ENCODE measurements at places on chromosomes 3 and 15. TPM values are rescaled to one million over a fixed set of nuclear protein-coding genes. Genes with fewer than 3 reads are reported as not detected.

DNA sequence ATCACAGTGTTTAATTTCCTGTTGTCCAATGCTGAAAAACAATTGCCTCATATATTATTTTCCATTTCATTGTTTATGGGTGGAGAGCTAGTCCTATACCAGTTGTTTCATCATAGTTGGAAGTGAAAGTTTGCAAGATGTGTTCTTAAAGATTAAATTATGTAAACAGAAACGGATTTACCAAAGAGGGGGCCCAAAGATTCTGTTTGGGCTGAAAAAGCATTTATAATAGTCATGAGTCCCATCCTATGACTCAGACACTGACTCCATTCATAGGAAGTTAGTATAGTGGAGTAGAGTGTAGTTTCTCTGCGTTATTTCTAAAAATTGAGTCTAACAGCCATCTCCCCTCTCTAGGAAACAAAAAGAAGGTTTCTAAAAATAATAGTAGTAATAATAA lies 24.3 kb downstream of the NFKBIZ start:
- no peaks in the 10 kb centered on the region for H3K36me3 ChIP-seq
- no peaks in the 10 kb centered on the region for H3K27me3 ChIP-seq
- H3K4me3 ChIP-seq, result no peak overlapping the region
- no peak for DNase-seq

DNA sequence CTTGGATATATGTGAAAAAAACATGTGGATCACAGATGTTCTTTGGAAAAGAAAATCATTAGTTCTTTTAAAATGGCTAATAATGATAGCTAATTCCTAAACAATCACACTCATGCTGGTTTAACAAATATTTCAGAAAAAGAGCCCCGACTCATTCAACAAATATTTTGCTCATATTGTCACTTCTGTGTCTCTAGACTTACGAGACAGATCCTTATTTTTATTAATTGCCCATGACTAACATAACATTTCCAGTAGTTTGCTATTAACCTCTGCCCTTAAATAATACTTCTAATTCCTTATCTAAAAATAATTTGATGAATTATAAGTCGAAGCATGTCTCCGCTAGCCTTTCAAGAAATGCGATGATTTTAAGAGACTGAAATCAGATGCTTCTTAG lies 70.4 kb downstream of the SATB1 start:
- no peaks in the 10 kb centered on the region for H3K27me3 ChIP-seq
- no peaks in the 10 kb centered on the region for H3K36me3 ChIP-seq
- no peak for DNase-seq
- H3K4me1 ChIP-seq, result no peaks in the 10 kb centered on the region

DNA sequence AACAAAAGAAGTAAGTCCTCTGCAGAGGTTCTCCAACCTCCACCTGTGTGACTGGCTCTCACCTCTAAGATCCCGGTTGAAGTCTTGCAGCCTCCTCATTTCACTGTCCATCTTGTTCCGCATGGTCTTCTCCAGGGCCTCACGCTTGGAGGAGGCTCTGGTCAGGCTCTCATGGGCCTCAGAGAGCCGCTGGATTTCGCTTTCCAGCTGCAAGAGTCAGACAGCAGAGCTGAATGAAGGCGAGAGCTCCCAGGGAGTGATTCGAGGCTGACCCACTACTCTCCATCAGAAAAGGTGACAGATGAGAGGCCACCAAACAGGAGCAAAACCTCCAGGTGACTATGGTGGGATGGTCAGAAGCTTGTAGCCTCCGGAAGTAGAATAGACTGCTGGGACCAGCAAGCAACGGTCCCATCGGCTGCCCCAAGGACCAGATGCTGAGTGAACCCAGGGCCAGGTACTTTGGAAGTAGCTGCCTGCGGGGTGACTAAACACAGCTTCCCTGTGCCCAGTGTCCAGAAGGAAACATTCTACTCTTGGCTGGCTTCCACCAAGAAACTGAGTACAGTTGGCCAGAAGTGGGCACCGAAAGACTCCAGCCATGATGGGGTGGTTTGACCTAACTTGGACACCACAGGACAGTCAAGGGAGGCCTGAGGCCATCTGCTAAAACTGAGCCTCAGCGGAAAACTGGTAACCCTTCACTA lies 7.9 kb downstream of the AMOTL2 start:
- peak; percentile 52 for DNase-seq
- peak overlapping the region; percentile 80 for H3K27ac ChIP-seq
- H3K4me3 ChIP-seq, result no peak overlapping the region
- H3K4me1 ChIP-seq, result peaks cover 100% of the 10 kb centered on the region
- no peaks in the 10 kb centered on the region for H3K27me3 ChIP-seq
- H3K36me3 ChIP-seq, result peaks cover 93% of the 10 kb centered on the region

DNA sequence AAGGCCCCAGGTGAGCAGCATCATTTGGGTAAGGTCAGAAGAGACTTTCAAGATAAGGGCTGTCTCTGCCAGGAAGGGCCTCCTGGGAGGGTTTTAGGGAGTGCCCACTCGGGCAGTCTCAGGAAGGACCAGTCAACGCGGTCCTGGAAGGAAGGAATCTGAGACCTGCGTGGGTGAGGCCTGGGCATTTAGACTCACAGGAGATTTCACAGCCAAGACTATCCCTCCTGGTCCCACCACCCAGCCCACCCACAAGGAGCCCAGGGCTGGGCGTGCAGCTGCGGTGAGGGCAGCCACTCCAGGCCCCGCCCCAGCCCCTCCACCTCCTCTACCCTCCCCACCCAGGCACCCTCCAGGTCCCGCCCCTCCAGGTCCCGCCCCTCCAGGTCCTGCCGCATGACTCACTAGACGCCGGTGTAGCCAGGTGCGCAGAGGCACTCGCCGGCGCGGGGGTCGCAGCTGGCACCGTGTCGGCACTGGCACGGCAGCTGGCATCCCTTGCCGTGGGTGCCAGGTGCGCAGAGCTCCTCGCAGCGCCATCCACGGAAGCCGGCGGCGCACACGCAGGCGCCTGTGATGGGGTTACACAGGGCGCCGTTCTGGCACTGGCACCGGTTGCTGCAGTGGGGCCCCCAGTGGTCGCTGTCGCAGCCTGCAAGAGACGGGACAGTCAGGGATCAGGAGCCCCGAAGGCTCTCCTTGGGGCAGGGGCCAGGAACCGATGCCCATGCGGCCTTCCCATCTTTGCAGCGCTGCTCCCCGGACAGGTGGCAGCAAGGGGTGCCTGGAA lies 112.7 kb downstream of the RAB11A start:
- no peak overlapping the region for H3K27ac ChIP-seq
- H3K4me3 ChIP-seq, result peak overlapping the region; percentile 11
- H3K36me3 ChIP-seq, result no peaks in the 10 kb centered on the region
- H3K4me1 ChIP-seq, result no peaks in the 10 kb centered on the region
- no peak for DNase-seq

DNA sequence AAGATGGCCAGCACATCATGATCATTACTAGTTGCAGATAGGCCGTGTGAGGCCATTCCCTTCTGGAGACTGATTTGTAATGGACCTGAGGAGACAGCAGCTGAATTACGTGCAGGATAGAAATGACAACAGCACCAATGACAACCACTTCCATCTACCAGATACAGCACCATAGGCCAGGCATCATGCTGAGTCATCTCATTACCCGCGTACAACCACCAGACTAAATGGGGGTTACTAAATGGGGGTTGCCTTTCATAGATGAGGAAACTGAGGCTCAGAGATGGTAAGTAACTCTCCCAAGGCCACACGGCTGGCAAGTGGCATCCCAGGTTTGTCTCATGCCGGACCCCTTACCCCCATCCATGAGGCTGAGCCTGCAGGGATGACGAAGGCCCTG lies 32.8 kb upstream of the FAM107A start:
- no peak overlapping the region for H3K4me3 ChIP-seq

- no peaks in the 10 kb centered on the region for H3K36me3 ChIP-seq
- no peak overlapping the region for H3K4me3 ChIP-seq
- no peaks in the 10 kb centered on the region for H3K27me3 ChIP-seq
- H3K27ac ChIP-seq, result no peak overlapping the region
These were observed 294.0 kb upstream of the ATP10A start for GRCh38 chr15:26157081-26157480.

- H3K4me3 ChIP-seq, result no peak overlapping the region
- H3K27me3 ChIP-seq, result no peaks in the 10 kb centered on the region
- H3K36me3 ChIP-seq, result no peaks in the 10 kb centered on the region
- H3K27ac ChIP-seq, result no peak overlapping the region
These were observed 114.3 kb downstream of the MFSD1 start for GRCh38 chr3:158916111-158916510.

GRCh38 chr3:118938183-118938961 lies 96.3 kb downstream of the IGSF11 start:
- H3K27me3 ChIP-seq, result no peaks in the 10 kb centered on the region
- no peak for DNase-seq
- H3K36me3 ChIP-seq, result no peaks in the 10 kb centered on the region
- H3K27ac ChIP-seq, result no peak overlapping the region
- peaks cover 51% of the 10 kb centered on the region for H3K4me1 ChIP-seq
- no peak overlapping the region for H3K4me3 ChIP-seq

DNA sequence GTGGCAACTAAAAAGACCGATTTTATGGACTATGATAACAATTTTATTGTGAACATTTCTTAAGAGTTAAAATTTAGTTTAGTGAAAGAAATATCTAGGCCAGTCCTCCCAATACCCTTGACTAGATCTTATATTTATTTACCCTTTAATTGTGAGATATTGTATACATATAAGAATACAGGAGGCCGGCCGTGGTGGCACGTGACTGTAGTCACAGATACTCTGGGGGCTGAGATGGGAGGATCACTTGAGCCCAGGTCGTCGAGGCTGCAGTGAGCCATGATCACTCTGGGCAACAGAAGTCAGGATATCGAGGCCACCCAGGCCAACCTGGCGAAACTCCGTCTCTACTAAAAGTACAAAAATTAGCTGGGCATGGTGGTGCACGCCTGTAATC lies 756 bp upstream of the RMDN3 start:
- H3K27me3 ChIP-seq, result no peaks in the 10 kb centered on the region
- H3K4me1 ChIP-seq, result peaks cover 15% of the 10 kb centered on the region
- peaks cover 2% of the 10 kb centered on the region for H3K36me3 ChIP-seq
- peak overlapping the region; percentile 77 for H3K27ac ChIP-seq

DNA sequence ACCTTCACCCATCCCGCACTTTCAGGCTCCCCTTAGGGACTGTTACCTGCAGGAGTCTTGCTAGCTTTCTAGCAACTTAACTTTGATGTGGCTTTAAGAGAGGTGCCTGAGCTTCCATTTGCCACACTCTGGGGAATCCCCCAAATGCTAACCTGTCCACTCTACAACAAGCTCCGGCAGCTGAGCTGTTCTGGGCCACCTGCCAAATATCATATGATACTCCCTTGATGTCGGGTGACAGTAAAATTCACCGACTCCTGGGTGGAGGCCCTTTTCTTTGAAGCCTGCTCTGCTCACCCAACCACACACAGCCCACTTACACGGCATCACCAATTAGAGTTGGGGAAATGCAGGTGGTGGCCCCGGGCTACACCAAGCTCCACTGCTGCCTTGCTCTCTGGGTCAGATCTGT lies 38.0 kb upstream of the XCR1 start:
- H3K27me3 ChIP-seq, result no peaks in the 10 kb centered on the region
- H3K36me3 ChIP-seq, result no peaks in the 10 kb centered on the region
- peaks cover 57% of the 10 kb centered on the region for H3K4me1 ChIP-seq
- peak; percentile 35 for DNase-seq

DNA sequence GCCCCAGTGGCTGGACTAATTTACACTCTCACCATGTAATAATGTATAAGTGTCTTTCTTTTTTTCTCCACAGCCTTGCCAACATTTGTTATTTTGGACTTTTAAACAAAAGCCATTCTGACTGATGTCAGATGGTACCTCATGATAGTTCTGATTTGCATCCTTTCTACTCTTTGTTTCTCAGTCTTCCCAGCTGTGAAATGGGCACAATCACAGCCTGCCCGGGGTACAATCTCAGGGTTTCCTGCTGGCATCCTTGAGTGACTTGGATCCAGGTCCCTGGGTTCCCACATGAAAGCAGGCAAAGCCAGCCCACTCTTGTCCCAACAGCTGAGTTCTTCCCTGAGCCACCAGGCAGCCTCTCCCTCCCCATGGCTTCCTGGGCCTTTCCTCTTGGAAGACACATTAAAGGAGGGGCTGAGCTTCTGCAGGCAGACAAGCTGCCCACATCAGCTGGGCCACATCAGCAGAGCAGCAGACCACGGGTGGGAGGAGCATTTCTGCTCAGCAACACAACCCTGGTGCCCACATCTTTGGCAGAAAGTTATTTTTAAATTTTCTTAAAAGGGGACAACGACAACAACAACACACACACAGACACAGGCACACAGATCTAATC lies 82.0 kb downstream of the MYLK start:
- H3K36me3 ChIP-seq, result no peaks in the 10 kb centered on the region
- no peak overlapping the region for H3K4me3 ChIP-seq
- no peak overlapping the region for H3K27ac ChIP-seq
- no peaks in the 10 kb centered on the region for H3K4me1 ChIP-seq
- no peak for DNase-seq

DNA sequence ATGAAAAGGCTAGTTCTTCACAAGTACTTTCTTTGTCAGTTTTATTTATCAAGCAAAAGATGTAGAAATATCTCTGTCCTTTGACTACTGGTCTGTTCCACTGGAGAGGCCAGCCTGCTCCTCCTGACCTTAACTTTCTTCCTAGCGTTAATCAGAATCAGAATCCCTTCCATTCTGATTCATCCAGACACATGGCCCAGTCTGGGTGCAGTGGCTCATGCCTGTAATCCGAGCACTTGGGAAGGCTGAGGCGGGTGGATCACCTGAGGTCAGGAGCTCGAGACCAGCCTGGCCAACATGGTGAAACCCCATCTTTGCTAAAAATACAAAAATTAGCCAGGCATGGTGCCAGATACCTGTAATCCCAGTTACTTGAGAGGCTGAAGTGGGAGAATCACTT lies 32.0 kb upstream of the MANF start:
- H3K4me1 ChIP-seq, result no peaks in the 10 kb centered on the region
- H3K36me3 ChIP-seq, result no peaks in the 10 kb centered on the region
- no peak overlapping the region for H3K27ac ChIP-seq
- H3K27me3 ChIP-seq, result no peaks in the 10 kb centered on the region
- H3K4me3 ChIP-seq, result no peak overlapping the region

GRCh38 chr15:59701880-59702279 lies 12.8 kb upstream of the BNIP2 start:
- no peak overlapping the region for H3K27ac ChIP-seq
- H3K4me1 ChIP-seq, result peaks cover 15% of the 10 kb centered on the region
- no peak for DNase-seq
- H3K27me3 ChIP-seq, result no peaks in the 10 kb centered on the region
- no peaks in the 10 kb centered on the region for H3K36me3 ChIP-seq
- no peak overlapping the region for H3K4me3 ChIP-seq

- H3K4me3 ChIP-seq, result no peak overlapping the region
- no peaks in the 10 kb centered on the region for H3K36me3 ChIP-seq
- H3K4me1 ChIP-seq, result no peaks in the 10 kb centered on the region
- H3K27ac ChIP-seq, result no peak overlapping the region
These were observed 18.2 kb downstream of the HRG start for GRCh38 chr3:186683979-186684378.

DNA sequence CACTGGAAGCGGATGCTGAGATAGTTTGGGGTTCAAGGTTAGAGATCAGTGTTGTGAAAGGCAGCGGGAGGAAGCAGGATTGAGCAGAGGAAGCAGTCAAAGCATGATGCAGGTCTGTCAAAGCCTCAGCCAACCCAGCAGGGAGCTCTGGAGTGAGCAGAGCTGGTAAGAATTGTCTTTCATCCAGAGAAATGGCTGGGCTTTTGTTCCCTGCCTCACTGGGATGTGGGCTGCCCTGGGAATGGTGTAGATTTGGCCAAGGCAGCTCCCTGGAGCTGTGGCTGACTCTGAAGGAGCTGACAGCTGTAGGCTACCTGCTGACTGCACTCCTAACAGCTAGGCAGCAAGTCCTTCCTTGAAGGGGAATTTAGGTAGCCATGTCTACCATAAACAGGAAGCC lies 61.9 kb upstream of the STXBP5L start:
- H3K4me3 ChIP-seq, result no peak overlapping the region
- no peaks in the 10 kb centered on the region for H3K27me3 ChIP-seq
- H3K27ac ChIP-seq, result no peak overlapping the region

Gene C3orf20
- total RNA-seq, result 0.38 TPM

Gene CELF6
- 0.20 TPM for total RNA-seq

Gene SENP8
- 3.7 TPM for total RNA-seq

Gene XCR1
- total RNA-seq, result 0.10 TPM

Gene DET1
- total RNA-seq, result 7.8 TPM

Gene CYP1A1
- total RNA-seq, result not detected

Gene ARID3B
- 3.0 TPM for total RNA-seq

Gene HRG
- not detected for total RNA-seq

Gene TMEM108
- 10.5 TPM for total RNA-seq
